ENCODE measurements at places on chromosomes 6 and 20.

GRCh38 chr6:109243863-109244825 is 138.1 kb downstream of the CD164 start:
- no peak for DNase-seq

GRCh38 chr6:36826520-36827227 is 12.6 kb downstream of the CPNE5 start:
- DNase-seq, result no peak

- DNase-seq, result no peak
Measured at GRCh38 chr6:14305624-14306023, 188.1 kb downstream of the CD83 start.

- no peak for DNase-seq
Measured at GRCh38 chr20:58996226-58996611, 10.8 kb downstream of the CTSZ start.

DNA sequence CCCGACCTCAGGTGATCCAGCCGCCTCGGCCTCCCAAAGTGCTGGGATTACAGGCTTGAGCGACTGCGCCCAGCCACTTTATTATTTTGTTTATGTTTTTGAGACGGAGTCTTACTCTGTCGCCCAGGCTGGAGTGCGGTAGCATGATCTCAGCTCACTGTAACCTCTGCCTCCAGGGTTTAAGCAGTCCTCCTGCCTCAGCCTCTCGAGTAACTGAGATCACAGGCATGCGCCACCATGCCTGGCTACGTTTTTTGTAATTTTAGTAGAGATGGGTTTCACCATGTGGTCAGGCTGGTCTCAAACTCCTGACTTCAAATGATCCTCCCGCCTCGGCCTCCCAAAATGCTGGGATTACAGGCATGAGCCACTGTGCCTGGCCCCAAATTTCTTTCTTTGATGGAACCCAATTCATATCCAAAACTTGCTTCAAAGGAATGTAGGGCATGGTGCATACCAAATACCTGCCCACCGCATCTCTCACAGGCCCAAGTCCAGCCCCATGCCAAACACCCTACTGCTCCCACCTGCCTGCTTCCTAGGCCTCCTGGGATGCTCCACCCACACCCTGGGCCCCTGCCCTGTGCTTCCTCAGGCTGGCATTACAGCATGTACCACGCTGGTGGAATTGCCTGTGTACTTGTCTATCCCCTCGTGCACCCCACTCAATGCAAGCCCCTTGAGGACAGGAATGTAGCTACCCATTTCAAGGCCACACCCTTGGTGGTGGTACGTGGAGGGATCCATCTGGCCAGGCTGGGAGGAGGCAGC is 4.9 kb upstream of the HMGA1 start:
- no peak for DNase-seq

DNA sequence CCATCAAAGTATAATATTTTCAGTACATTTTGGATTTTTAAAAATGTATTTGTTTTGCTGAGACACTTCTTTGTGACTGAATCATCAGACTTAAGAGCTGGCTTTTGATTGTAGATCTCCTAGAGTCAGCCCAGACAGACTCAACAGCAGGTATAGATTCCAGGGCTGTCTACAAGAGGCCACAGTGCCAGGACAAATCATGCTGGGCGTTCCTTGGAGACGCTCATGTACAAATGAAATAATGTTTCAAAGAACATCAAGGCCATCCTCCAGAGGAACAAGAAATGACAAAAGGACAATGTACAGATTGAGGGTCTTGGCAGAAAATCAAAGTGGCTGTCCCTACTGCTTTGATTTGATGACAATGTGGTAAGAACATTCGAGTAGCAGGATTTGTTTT is 369.3 kb downstream of the GRIK2 start:
- no peak for DNase-seq

DNA sequence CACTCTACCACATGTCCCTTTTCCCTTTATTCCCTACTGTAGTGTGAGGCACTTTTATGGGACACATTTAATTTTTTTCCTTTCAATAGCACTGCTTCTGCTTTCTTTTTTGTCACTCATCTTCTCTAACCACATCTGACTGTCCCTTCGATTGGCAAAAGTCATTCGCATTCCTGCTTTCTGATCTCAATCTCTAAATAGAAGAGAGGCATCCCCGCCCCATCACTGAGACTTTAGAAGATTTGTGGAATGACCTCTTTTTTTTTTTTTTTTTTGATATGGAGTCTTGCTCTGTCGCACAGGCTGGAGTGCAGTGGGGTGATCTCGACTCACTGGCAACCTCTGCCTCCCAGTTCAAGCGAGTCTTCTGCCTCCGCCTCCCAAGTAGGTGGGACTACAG is 9.1 kb downstream of the ZNF292 start:
- DNase-seq, result no peak

DNA sequence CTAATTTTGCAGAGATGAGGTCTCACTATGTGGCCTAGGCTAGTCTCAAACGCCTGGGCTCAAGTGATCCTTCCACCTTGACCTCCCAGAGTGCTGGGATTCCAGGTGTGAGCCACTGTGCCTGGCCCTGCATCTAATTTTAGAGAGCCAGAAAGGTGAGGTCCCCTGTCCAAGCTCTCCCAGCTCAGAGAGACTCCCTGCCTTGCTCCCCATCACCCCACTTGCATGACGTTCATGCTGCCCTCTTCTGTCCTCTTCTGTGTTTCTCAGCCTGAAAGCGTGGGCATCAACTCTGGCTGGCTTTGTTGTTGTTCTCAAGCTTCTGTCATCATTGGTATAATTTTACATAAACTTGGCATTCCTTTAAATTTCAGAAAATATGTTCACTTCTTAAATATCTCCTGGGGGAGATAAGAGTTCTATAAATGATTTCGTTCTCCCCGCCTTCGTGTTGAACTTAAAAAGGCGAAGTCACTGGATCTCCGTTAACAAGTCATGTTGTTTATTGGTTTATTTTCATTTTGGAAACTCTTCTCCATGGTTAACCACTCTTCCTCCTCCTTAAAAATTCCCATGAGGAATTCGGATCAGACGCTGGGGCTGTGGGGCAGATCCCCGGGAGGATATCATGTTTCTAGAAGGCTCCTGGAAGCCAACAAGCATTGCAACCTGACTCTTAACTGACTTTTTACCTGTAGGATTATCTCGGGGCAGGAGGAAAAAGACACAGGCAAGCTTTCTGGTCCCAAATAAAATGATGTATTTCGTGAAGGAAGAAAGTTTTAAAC is 13.2 kb upstream of the PARD6B start:
- DNase-seq, result no peak

GRCh38 chr20:53883098-53883911 is 187.1 kb downstream of the BCAS1 start:
- DNase-seq, result no peak

GRCh38 chr6:76683985-76684384 is 611.5 kb upstream of the IMPG1 start:
- DNase-seq, result no peak

GRCh38 chr6:138999949-139000725 is 12.1 kb upstream of the REPS1 start:
- no peak for DNase-seq

DNA sequence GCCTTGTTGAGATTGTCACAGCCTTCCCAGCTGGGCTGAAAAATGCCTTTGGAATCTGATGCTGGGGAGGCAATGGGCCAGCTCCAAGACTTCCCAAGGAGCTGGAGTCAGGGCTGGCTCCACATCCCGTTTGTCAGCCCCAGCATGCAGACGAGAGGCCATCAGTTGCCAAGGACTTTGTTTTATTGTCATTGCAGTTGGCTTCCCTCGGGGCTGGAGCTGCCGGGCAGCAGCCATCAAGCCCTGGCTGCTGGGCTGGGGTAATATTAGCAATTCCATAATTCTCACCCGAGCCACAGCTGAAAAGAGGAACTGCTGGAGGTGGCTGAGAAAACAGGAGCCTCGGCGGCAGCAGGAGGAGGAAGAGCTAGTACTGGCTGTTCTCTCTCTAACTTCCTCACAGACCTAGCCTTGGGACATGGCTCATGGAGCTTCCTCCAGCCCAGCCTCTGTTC is 182.5 kb downstream of the CDC5L start:
- DNase-seq, result no peak

DNA sequence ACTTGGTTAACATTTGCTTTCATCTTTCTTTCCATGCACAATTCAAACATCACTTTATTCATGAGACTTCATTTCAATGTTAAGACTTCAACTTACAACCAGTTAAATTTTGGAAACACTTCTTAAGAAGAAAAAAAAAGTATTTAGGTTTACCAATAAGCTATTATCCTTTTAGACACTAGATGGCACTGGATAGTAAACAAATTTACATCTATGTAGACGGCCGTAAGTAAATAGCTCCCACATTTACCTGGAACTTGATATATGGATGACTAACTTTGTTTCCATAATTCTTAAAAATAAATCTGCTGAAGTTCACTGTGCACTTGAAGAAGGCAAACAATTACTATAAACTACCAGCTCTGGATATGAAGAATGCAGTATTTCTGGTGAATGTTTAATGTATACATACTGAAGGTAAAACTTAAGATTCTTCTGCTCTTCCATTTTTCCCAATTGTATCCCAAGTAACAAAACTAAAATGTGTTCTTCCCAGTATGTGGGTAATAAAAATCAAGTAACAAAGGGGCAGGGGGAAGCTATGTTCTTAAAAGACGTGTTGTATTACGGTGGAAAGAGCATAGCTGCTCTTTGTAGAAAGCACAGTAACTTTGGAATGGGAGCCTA is 130.6 kb upstream of the C6orf118 start:
- DNase-seq, result peak; percentile 20

GRCh38 chr6:108714101-108714765 is 134.0 kb upstream of the ARMC2 start:
- DNase-seq, result no peak

DNA sequence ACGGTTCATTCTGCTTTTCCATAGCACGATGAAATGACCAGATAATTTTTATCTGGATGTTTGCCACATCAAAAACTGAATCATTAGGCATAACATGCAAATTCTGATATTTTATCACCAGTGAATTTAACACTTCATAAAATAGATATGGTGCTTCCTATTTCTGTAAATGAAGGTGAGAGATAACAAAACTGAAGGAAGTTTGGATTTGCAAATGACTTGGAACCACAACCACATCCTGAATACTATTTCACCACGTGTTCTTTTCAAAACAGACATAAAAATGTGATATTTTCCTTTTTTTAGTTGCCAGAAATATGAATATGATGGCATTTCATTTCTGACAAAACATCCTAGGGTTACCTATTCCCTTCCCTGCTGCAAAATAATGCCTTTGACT is 146.1 kb downstream of the EDN1 start:
- DNase-seq, result no peak

- no peak for DNase-seq
Measured at GRCh38 chr6:4342407-4343137, 207.2 kb upstream of the ECI2 start.

GRCh38 chr6:137560184-137560563 is 66.0 kb upstream of the OLIG3 start:
- DNase-seq, result no peak

GRCh38 chr6:37024656-37025337 is 19.3 kb downstream of the FGD2 start:
- no peak for DNase-seq

DNA sequence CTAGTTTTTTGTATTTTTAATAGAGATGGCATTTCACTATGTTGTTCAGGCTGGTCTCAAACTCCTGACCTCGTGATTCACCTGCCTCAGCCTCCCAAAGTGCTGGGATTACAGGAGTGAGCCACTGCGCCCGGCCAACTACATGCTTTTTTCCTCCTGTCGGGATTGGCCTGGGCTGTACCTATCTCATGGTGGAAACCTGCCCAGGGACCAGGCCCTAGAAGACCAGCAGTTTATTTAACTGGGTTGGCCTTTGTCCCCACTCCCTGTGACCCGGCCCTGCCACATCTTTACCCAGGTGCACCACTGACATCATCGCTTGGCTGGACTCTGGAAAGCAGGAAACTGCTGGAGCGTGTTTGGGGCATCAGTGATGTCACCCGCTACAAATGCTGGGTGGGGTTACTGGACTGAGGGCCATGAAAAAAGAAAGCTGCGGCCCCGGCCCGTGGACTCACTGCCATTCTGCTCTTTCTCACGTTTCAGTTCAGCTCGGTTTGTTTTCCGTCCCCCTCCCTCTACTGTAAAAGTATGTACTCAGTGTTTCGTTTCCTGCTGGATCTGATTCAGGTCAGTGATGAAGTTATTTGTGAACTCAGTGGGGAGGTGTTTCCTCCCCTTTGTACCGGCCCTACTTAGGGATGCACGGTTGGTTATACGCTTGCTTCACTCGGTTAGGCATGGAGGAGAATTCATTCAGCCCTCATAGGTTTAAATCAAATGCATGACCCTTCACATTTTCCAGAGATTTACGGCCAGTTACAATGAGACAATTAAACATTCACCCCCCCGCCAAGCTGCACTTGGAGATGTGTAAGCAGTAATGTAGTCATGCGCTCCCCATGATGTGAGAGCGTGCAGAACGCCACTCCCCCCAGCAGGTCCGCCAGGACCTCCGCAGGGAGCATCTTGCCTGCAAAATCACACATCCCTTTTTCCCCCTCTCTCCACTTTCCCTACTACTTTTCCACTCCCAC is 179.3 kb downstream of the MTHFD1L start:
- no peak for DNase-seq

- DNase-seq, result no peak
Measured at GRCh38 chr20:10004900-10005299, 29.9 kb upstream of the ANKEF1 start.
